ENCODE measurements at places on chromosomes 11 and 22.

- peak; percentile 41 for DNase-seq
Measured at GRCh38 chr11:18171377-18172000, 1.1 kb upstream of the MRGPRX4 start.

DNA sequence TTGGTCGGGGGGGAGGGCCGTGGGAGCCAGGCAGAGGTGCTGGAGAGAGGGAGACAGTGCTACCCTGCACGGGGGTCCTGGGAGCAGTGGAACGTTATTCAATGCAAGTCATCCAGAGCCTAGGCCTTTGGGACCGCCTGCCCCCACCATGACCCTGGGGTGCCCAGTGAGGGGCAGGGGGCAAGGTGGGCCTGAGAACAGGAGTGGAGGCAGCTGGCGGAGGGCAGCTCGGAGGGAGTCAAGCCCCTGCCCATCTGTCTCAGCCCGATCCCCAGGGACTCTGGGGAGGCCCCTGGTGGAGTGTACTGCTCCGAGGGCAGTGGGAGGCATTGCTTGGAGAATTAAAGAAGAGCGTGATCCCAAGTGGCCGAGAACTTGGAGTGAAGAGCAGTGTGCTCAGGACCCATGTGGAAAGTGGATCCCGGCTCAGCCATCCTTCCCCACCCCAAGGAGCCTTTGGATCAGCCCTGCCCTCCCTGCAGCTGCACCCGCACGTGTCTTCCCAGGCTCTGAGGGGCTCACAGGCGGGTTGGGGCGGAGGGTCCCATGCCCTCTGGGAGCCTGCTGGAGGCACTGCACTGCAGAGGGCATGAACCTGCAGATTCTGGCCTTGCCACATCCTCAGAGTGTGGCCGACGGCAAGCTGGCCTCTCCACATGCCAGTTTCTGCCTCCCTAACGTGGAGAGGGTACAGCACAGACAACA, 34.0 kb upstream of the SMIM38 start:
- DNase-seq, result no peak

GRCh38 chr11:130177782-130178181, 18.2 kb downstream of the ST14 start:
- DNase-seq, result no peak

GRCh38 chr11:118648291-118648690, 31.2 kb downstream of the TREH start:
- no peak for DNase-seq

DNA sequence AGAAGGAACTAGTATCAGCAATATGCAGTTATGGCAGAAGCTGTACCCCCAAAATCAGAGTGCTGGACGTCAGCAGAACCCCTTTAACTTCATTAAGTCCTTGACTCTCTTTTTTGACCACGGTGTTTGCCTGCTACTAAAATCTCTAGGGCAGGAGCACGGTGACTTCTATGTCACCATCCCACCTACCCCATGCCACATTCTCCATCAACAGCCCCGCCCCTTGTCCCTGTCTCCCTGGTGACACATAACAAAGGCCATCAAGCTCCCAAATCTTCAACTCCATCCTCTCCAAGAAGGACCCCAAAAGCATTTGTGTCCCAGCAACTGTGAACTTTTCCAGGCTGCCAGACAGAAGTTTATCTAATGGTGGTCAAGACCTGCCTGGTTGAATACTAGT, 894 bp downstream of the ADA2 start:
- DNase-seq, result no peak

- DNase-seq, result peak; percentile 31
Measured at GRCh38 chr22:45670981-45671782, 452 bp upstream of the ATXN10 start.

DNA sequence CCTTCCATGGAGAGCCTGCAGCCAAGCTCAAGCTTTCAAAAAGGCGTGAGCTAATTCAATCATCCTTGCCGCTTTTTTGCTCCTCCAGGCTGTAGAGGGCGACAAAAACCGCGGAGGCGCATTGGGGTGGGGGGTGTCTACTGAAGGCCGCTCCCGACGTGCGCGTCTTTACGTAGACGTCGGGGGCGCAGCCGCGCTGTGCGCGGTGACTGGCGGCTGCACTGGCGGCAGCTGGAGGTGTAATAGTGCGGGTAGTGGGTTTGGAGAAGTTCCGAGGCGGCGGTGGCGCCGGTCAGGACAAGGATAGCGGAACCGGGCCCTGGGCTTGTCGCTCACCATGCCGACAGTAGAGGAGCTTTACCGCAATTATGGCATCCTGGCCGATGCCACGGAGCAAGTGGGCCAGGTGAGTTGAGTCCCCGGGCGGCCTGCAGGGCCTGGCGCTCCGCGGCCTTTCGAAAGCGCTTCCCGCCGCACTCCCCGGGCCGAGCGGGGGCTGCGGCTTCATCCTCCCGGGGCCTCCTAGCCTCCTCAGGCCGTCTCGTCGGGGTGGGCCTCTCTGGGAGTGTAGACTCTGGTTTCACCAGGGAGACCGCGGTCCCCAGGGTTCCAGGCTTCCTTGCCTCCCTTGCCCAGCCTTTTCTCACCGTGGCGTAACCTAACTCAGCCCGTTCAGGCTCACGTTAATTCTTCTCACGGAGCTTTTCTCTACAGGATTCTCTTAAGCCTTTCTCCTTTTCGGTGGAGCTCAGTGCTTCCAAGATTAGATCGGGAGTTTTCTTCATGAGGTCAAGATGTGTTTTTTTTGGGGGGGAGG, at the start of gene API5:
Gene API5 (plus strand): TSS at position 206 of the 817 bp plus-strand sequence. CDS start 132 bp downstream, at position 338.
- DNase-seq, result peak; percentile 96

- DNase-seq, result peak; percentile 60
Measured at GRCh38 chr11:19557720-19558140, 154.9 kb upstream of the NAV2 start.

GRCh38 chr11:819129-819931, 616 bp downstream of the PNPLA2 start:
- peak; percentile 96 for DNase-seq

- peak; percentile 88 for DNase-seq
Measured at GRCh38 chr11:17389211-17389956, 925 bp upstream of the KCNJ11 start.

GRCh38 chr22:36544107-36544620, 15.2 kb upstream of the EIF3D start:
- DNase-seq, result no peak

GRCh38 chr11:114713756-114714155, 35.4 kb downstream of the NXPE2 start:
- no peak for DNase-seq

DNA sequence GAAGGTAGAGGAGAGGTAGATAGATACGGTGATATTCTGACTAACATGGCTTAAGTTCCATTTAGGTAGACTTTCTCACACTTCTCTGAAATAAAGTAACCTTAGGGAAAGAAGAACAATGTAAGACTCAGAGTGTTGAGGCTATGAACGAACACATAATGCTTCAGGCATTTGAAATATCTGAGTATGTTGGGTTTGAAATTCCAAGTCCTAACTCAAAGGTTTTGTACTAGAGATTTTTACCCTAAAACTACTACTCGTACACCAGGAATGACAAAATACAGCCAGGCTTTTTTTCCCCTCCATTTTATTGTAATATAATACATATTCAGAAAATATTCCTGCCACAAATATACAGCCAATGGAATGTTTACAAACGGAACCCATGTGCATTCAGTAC, 592.6 kb downstream of the ETS1 start:
- DNase-seq, result no peak

DNA sequence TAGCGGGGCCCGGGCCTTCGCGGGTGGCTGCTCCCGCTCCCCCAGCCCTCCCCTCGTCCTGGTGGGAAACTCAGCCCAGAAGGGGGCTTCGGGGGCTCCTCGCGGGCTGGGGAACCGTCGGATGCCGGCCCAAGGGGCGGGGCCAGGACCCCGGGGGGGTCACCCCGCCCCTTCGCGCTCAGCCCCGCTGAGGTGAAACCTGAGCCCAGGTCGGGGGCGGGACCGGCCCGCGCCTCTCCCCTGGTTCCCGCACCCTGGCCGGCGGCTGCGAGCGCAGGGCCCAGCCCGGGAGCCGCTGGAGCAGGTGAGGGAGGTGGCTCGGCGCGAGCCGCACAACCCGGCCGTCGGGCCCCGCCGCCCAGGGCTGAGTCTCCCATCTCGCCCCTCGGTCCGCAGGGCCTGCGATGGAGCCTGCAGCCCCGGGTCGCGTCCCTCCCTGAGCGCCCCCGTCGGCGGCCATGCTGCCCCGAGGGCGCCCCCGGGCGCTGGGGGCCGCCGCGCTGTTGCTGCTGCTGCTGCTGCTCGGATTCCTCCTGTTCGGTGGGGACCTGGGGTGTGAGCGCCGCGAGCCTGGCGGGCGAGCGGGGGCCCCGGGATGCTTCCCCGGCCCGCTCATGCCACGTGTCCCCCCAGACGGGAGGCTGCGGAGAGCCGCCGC, at the start of gene LARGE2:
Gene LARGE2 (plus strand): TSS at position 232 of the 658 bp plus-strand sequence. CDS start 227 bp downstream, at position 459.
- DNase-seq, result peak; percentile 74

- DNase-seq, result peak; percentile 36
Measured at GRCh38 chr11:102345904-102346303, 1.1 kb upstream of the BIRC2 start.

- DNase-seq, result no peak
Measured at GRCh38 chr22:50705219-50705691, 32.6 kb downstream of the SHANK3 start.

- DNase-seq, result no peak
Measured at GRCh38 chr11:47961383-47961782, 19.0 kb upstream of the PTPRJ start.

DNA sequence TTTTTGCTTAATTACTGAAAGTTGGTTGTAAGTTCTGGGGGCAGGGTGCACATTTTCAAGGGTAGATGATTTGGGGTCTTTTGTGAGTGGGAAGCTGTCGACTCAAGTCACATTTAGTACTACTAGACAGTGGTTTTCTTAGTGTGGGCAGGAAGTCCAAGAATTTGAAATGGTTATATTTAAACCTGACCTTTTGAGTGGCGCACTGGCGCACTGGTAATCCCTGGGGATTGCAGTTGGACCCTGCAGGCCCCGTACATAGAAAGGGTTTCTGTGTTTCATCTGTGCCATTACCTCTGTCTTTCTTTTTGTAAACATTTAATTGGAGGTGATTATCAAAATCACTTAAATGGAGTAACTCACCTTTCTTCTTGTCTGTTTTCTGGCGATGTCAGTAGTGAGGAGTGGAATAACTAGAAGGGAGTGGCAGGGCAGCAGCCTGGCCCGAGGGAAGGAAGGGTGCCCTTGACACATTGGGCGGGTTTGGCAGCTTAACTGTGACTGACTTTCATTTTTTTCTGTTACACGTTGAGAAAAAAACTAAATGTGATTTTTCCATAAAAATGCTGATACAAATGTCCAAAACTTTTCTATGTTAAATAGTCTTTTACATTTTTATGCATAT, 101.8 kb upstream of the GAL start:
- DNase-seq, result no peak

GRCh38 chr22:19943082-19944026, 1.7 kb upstream of the TXNRD2 start:
- DNase-seq, result no peak

- DNase-seq, result no peak
Measured at GRCh38 chr11:67317888-67318555, 14.7 kb downstream of the SSH3 start.

- DNase-seq, result no peak
Measured at GRCh38 chr11:59641156-59641555, 25.6 kb upstream of the OSBP start.

GRCh38 chr11:9893474-9893873, 229.6 kb downstream of the SWAP70 start:
- DNase-seq, result no peak

GRCh38 chr11:70306586-70307033, 36.1 kb downstream of the PPFIA1 start:
- DNase-seq, result no peak

DNA sequence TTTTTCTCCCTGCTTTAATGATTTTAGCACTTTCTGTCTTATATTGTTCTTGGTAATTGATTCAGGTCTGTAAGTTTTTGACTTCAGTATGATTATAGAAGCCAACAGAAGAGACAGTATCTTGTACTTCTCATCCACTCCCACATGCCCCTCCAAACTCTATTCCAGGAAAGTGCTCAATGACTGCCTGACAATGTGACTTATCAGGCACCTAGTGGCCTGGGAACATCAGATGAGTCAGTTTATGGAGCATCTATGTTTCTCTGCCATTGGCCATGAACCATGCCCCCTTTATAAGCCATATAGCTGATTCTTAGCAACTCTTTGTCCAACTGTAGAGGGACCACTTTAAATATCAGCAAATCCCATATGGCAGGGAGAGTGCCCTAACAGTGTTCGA, 179.2 kb upstream of the MTMR2 start:
- no peak for DNase-seq

- DNase-seq, result no peak
Measured at GRCh38 chr11:98630736-98631135, 390.0 kb upstream of the CNTN5 start.

DNA sequence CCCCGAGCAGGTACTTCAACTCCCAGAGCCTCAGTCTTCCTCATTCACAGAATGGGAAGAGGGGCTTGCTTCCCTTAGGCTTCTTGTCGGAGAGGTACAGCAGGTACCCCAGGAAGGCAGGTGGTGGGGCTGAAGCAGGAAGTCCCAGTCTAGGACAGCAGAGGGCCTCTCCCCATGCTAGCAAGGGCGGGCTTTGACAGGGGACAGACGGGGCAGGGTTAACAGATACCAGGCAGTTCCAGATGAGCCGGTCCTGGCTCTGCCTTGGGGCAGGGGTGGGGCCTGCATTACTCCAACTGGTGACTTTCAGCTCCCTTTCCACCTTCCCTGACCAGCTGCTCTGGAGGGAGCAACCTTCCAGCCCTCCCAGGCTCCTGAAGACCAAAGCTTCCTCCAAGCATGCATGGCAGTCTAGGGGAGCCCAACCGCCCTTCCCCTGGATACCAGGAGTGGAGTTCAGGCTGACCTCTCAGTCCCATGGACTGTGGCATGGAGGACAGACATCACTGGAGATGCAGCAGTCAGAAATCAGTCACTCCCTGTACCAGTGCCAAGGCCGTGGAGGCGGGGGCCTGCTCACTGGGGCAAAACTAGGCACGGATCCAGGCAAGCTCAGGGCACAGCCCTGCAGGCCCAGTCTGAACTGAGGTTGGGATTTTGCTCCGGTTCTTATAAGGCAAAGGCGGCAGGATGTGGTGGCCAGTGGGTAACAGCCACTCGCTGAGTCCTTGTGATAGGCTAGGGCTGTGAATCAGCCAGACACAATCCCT, 60.5 kb downstream of the NAT10 start:
- DNase-seq, result no peak

- DNase-seq, result no peak
Measured at GRCh38 chr11:65822776-65823528, 10.8 kb upstream of the SNX32 start.

DNA sequence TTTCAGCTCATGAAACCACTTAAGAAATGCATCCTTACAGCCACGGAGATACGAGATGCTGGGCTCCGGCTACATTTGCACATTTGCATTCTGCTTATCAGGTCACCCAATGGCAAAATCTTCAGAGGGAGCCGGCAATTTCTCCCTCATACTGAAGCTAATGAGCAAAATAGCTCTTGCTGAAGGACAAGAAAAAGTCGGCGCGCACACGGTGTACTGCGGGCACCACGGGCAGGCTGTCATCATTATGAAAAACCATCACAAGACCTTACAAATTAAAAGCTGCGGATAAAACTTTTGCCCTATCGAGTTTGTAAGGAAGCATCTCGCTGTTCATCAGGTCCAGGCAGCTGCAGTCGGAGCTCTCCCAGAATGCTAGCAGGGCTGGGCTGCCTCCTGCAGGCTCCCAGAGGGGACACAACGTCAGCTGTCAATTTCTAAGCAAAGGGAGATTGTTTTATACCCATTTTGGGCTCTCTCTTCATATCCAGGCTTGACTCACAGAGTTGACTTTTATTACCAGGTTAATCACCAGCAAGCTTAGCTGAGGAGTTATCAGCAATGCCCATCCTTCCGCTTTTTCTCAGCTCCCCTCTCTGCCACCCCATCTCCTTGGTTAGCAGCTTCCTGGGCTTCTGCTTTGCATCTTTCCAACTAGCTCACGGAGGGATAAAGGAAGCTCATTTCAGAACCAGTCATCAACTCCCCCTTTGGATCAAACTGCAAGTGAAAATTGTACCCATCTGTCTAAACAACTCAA, 375.1 kb downstream of the OPCML start:
- DNase-seq, result no peak
